ENCODE measurements at places on chromosomes 7 and 10.

GRCh38 chr7:119026391-119026790, 801.9 kb downstream of the ANKRD7 start:
- DNase-seq: no peak

DNA sequence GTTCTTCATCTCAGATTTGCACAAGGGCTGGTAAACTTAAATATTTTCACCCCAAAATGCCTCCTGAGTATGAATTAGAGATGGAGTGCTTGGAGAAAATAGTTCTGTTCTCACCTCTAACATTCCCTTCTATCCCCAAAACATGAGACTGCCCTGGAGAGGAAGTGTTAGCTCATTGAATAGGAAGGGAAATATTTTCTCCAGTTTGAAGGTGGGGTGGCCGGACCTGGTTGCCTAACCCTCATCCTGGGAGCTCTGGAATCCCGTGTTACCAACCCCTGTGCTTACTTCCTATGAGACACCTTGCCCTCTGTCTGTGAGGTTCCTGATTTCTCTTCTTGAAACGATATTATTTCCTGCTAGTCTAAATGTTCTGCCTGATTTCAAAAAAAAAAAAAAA, 779 bp downstream of the IFIT2 start:
- no peak for DNase-seq

DNA sequence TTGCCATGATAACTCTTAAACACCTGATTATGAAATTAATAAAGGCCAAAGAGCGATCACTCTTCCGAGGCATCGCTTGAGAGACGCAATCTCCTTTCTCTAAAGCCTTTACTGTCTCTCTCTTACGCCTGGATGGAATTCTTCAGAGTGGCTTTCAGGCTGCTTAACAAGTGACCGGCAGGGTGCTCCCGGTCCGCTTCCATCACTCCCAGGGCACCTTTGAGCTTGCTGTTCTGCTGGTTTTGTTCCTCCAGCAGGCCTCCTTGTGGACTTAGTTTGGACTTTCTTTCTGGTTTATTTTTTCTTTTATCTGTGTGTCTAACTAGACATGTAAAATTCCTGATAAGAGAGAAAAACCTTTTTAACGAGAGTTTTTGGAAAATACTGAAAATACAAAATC, 60.9 kb downstream of the MRPL32 start:
- no peak for DNase-seq

GRCh38 chr7:74462707-74463100, 9.0 kb downstream of the GTF2IRD1 start:
- no peak for DNase-seq

DNA sequence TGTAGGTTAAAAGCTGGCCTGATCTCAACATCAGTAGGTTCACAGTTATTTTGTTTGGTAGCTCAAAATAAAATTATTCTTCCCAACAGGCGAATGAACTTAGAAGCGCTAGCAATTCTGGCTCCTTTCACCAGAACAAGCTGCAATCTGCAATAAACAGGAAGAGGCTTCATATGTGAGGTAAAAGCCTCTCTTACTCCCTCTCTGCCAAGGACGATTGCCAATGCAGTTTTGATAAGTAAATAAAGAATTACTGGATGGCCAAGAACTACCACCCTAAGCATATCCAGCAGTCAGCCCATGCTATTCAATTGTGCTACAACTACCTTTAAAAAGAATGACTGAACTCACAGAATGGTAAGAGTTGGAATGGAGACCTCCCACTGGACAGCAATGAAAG, 150.0 kb upstream of the LAMB4 start:
- no peak for DNase-seq

GRCh38 chr7:1234049-1234880, 1.6 kb downstream of the UNCX start:
- DNase-seq: no peak

DNA sequence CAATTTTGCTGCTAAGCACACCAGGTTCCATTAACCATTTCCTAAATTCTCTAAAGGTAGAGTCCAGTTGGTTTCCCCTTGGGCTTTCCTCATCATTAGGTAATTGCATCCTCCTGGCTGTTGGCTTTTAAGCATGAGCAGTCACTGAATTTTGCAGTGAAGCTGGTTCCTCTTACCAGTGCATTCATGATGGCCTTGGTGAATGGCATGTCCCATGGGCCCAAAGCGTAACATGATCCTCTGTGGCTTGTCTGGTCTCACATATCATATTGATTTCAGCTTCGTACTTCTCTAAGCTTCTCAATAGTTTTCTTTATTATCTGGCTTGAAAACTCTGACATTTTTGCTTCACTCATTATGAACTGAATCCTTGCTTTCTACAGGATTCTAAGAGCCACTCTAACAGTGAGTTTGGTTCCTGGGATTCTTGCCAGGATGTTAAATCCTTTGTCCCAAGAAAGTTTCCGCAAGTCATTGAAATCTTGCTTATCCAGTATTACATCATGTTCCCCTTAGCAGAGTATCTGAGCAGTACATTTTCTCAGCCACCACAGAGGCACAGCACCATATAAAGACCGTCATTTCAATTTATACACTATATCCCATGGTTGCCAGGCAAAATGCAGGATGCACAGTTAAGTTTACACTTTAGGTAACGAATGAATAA, 134.2 kb downstream of the PTN start:
- no peak for DNase-seq
